ENCODE measurements at places on chromosomes 2 and 18.

DNA sequence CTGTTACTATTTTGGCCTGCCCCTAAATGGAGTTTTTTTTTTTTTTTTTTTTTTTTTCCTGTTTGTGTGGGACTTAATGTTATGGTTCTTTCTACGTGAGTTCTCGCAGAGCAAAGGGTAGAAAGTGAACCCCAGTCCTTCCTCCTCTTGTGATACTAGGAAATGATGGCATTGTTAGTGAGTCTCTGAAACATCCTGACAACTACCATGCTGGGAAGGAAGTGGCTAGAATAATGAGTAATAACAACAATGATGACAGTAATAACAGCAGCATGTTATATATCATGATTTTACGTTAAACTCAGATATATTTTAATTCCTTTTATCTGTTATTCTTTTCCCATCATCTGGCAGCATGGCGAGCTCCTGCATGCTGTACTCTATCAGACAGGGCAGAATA, 216.2 kb upstream of the LINC00305 start:
- H3K4me3 ChIP-seq, result no peak overlapping the region
- H3K4me1 ChIP-seq, result no peaks in the 10 kb centered on the region
- H3K36me3 ChIP-seq, result no peaks in the 10 kb centered on the region
- no peak for DNase-seq

DNA sequence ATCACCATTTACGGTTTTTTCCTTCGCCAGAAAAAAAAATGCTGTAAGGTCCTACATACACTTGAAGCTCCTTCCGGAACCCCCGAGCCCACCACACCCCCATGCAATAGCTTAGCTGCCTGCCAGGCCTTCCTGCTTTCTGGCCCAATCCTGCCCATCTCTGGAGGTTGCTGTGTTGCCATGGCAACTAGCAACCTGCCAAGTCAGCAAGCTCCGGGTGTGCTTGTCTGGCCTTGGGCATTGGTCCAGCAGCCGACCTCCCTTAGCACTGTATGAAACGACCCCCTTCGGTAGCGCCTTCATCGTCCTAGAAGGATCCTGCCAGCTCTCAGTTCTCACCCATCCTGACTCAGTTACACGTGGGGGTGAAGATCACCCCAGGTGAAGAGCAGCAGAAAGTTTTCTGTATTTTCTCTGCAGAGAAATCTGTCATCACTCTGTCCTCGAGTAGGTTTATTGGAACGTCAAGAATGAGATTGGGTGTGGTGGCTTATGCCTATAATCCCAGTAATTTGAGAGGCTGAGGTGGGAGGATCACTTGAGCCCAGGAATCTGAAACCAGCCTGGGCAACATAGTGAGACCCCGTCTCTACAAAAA, 47.4 kb upstream of the MTCL1 start:
- DNase-seq, result peak; percentile 71
- H3K27me3 ChIP-seq, result no peaks in the 10 kb centered on the region
- H3K4me3 ChIP-seq, result no peak overlapping the region

- H3K27me3 ChIP-seq, result no peaks in the 10 kb centered on the region
- DNase-seq, result no peak
- H3K36me3 ChIP-seq, result no peaks in the 10 kb centered on the region
- H3K4me3 ChIP-seq, result no peak overlapping the region
- no peaks in the 10 kb centered on the region for H3K4me1 ChIP-seq
Observed at GRCh38 chr2:17971531-17972125, 93.2 kb downstream of the KCNS3 start.

DNA sequence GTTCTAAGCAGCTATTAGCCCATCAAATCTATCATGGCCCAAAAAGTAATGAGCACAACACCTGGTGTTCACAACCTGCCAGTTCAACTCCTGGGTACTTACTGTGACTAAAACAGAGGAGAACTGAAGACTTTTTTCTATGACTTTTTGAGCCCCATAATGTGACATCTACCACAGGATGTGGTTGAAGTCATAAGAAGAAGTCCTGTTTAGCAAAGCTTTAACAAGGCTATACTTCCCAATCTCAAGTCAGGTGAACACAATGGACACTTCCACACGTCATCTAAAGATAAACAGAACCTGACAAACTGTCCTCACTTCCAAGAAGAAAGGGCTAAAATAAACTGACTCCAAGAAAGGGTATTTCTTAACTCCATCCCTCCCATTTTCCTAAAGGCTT, 138.8 kb downstream of the ATAD2B start:
- H3K27me3 ChIP-seq, result no peaks in the 10 kb centered on the region
- H3K4me1 ChIP-seq, result no peaks in the 10 kb centered on the region
- H3K27ac ChIP-seq, result no peak overlapping the region
- no peaks in the 10 kb centered on the region for H3K36me3 ChIP-seq

DNA sequence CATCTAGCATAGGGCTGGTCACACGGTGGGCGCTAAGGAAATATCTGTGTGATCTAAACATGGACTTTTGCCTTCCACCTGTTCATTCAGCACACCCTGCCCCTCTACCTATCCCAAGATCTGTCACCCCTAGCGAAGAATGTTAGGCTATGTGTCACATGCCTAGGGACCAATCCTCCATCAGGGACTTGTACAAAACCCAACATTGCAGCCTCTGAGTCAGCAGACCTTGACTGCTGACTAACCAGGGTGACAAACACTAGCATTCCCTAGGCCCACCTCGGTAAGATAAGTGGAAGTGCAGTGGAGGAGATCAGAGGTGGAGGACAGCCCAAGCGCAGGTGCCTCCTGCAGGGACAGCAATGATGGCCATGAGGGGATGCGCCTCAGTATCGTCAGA, 99.2 kb downstream of the SOX11 start:
- no peak overlapping the region for H3K27ac ChIP-seq
- H3K4me3 ChIP-seq, result no peak overlapping the region
- DNase-seq, result no peak
- no peaks in the 10 kb centered on the region for H3K27me3 ChIP-seq
- H3K4me1 ChIP-seq, result no peaks in the 10 kb centered on the region
- H3K36me3 ChIP-seq, result no peaks in the 10 kb centered on the region

DNA sequence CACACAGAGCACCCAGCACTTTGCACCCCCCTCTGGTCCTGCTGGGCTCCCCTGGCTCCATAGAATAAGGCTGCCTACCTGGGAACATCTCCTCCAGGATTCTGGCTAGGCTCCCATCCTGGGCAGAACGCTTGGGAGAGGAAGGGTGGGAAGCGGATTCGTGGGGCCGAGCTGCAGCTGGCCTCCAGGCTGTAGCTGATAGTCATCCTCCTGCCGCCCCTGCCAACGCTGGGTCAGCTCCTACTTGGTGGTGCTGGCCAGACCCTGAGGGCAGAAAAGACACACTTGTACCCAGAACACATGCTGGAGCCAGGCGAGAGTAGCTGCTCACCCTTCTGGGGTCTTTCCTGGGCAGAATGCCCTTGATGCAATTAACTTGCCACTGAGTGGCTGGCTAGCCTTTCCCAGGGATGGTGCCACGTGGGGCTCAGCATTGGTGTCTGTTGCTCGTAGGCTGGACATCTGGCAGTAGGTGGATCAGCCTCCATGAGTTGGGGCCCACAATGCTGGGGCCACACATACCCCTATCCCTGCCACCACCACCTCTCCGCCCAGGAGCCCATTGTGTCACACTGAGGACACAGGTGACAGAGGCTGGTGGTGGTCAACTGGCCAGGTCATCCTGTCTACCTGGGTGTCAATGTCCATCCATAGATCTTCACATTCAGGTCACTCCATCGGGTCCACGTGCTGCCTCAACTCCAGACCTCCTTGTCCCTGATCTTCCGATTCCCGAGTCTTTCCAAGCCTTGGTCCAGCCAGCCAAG, 112.8 kb downstream of the NDUFA10 start:
- no peak overlapping the region for H3K27ac ChIP-seq
- H3K27me3 ChIP-seq, result no peaks in the 10 kb centered on the region
- H3K36me3 ChIP-seq, result no peaks in the 10 kb centered on the region
- no peak for DNase-seq
- no peak overlapping the region for H3K4me3 ChIP-seq

DNA sequence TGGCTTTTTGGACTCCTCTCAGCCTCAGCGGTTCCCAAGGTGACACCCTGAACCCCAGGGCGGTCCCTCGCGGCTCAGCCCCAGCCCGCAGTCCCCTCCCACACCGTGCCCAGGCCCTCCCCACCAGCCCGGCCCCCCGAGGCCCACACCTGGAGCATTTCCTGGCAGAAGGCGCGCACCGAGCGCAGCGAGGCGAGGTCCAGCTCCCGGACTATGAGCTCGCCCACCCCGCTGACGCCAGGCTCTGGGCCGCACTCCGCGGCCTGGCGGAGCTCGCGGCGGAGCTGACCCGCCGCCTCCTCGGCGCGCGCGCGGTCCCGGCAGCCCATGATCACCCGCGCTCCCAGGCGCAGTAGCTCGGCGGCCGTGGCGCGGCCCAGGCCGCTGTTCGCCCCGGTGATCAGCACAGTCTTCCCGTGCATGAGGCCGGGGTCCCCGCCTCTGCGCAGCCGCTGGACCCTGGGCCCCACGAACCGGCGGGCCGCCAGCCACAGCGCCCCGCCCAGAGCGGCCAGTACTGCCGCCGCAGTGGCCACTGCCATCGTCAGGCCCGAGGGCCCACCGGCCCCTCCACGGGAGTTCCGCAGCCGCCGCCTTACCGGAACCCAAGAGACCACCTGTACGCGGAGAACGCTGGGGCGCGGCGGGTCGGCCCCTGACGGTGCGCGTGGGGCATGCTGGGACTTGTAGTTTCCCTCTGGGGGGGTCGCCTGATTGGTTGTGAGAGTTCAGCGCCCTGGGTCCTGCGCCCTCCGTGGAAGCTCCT, at the start of gene RDH14:
RDH14 (minus strand) TSS at position 623 of the 766 bp plus-strand sequence; CDS start at position 542, 81 bp downstream.
- peak within 1 kb of the TSS; percentile 88 for H3K27ac ChIP-seq
- no peaks in the 10 kb centered on the region for H3K4me1 ChIP-seq
- peaks cover 1% of the 10 kb centered on the region for H3K36me3 ChIP-seq
- peak; percentile 96 for DNase-seq
- peak within 1 kb of the TSS; percentile 81 for H3K4me3 ChIP-seq

Measured in mesendoderm (in vitro differentiated cells).